ENCODE measurements at places on chromosomes 5 and 9. TPM values are rescaled to one million over a fixed set of nuclear protein-coding genes. Genes with fewer than 3 reads are reported as not detected.

SLC4A9 gene
- total RNA-seq: not detected

PCDHGA8 gene
- 0.26 TPM for total RNA-seq

DOK3 gene
- 7.0 TPM for total RNA-seq

SLCO4C1 gene
- not detected for total RNA-seq

DNA sequence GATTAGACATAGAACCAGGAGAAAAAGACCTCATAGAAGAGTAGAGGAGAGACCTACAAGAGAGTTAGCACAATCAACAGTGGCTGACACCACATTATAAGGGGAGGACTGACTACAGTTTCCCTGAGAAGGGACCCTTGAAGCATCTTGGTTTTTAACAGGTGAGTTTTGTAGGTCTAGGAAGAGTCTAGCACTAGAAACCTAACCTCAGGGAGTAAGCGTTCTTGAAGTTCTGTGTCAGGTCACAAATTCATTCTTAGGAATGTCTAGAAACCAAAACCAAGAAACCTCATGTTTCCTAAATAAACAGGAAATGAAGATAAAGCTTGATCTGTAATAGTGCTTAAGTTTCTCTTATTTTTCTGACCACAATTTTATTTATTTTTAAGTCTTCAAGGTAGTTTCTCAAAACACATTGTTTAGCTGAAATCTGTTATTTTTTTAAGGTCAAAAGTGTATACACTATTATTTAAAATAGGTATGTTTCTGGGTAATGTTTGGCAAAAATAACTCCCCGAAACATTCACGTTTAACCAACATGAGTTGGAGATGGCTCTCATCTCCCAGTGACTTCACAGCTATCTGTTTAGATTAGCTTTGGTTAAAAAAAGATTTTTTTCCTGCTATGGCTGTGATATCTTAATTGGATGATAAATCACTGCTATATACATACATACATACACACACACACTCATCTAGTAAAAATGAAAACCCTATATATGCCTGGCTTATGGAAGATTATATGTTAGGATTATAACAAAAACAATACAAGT lies 37.1 kb downstream of the MAP3K1 start:
- peak; percentile 10 for DNase-seq

DNA sequence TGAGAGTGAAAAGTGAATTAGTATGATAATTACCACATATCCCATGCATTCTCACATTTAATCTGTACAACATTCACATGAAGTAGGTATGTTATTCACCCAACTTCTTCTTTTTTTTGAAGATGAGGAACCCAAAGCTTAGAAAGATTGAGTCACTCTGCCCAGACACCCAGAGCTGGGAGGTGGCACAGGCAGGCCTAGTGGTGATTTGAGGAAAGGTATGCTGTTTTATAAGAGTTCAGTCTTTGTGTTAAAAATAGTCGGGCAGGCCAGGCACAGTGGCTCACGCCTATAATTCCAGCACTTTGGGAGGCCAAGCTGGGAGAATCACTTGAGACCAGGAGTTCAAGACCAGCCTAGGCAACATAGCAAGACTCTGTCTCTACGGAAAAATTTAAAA lies 285.3 kb downstream of the NR3C1 start:
- no peak for DNase-seq

DNA sequence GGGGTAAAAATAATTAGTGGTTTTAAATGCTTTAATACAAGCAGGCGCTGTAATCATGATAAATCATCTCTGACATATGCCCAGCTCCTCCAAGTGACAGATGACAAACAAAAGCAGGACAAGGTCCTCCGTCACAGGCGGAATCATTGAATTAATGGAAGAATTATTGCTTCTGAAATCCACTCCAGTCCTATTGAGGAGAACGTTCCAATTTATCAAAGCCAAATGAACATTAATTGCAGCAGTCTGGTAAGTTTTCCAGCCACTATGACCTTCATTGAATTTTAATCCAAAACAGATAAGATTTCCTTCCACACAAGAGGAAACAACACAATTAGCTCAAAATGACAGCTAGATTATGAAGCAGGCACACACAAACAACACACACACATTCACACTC lies 136.8 kb downstream of the ASTN2 start:
- no peak for DNase-seq

DNA sequence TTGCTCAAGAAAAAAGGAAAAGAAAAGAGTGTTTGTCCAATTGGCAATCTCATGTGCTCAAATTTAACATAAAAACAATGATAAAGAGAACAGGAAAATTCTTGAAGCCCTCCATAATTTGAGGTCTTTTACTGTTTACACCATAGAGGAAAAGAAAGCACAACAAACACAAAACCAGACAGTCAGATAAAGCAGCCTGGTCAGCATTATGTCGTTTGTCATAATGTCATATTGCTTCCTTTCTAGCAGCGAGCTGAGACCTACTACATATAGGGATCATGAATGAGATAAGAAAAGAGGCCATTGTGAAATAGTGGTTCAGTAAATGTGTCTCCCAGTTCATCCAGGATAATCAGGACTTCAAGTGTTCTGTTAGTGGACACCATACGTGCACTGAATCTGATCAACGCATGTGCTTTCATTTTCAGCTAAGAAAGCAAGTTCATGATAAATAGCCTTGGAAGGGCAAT lies 64.7 kb upstream of the SELENOP start:
- no peak for DNase-seq

GRCh38 chr9:70668751-70669150 lies 254.3 kb upstream of the KLF9 start:
- no peak for DNase-seq

- peak; percentile 68 for DNase-seq
Measured at GRCh38 chr9:121447321-121447834, 52.3 kb downstream of the GGTA1 start.

All from LHCN-M2 (cell line).